ENCODE measurements at places on chromosomes 1 and 21.

- peak; percentile 16 for DNase-seq
Observed at GRCh38 chr1:107057197-107058133, 991 bp downstream of the PRMT6 start.

DNA sequence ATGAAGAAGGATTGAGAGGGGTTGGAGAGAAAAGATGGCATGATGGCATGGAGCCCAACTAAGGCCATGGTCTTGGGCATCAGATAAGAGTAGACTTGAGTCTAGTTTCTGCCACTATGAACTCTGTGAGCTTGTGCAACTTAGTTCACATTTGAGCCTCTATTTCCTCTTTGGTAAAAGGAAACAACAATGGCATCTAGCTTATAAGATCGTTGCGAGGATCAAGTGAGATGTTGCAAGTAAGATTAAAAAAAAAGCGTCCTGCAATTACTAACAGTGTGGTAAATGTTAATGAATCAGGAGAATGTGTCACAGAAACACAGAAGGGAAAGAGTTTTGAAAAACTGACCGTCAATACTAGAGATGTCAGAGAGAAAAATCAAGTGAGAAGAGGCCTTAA is 202.9 kb upstream of the FGGY start:
- DNase-seq: no peak

- DNase-seq: no peak
Observed at GRCh38 chr21:45513003-45513717, 29.1 kb downstream of the SLC19A1 start.

DNA sequence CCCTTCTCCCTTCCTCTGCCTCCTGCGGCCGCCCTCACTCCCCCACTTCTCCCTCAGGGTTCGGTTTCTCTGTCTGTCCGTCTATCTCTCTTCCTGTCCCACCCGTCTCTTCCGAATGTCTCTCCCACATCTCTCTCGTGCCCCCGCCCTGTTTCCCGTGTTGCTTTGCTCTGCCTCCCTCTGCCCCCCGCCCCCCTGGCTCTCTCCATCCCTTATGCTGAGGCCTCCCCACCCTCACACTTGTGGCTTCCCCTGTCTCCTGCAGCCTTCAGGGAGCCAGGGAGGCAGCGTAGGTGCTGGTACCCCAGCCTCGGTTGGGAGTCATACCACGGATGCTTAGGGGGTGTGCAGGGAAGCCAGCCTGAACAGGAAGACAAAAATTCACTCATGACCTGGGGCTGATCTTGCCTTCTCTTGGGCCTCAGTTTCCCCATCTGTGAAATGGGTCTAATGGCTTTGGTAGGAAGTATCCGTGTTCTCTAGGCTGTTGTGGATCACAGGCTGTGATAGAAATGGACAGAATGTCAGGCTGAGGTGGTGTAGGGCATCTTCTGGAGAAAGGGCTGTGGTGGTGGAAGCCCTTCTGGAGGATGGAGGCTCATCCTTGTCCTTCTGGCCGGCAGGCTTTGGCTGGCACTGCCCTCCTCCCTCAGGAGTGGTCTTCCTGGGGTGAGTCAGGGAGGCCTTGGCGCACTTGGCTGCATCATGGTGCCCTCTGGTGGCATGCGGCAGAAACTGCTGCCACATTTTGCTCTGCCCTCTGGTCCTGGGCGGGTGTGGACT is 55.5 kb downstream of the FOXO6 start:
- DNase-seq: no peak

DNA sequence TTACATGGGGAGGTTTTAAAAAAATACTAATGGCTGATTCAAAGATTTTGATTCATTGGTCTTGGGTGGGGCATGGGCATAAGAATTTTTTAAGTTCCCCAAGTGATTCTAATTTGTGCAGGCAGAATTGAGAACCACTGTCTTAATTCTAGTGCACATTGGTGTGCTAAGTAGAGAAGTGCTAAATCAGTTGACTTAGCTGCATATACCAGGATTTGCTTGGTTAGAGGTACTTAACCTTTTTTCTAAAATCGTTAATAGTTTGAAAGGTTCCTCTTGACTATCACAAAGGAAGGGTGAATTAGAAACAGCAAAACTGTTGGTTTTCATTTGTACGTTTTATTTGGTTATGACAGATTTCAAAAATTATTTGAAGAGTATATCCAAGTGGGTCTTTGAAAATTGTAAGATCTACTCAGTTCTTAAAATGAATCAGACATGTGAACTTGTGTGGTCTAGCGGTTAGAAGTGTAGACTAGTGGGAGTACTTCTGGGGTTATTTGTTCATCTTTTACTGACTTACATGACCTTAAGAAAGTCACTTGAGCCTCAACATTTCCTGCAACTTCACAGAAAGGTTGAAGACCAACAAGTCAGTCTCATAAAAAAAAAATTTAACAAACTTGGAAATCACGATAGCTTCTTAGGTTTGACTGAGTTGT is 66.7 kb downstream of the RPAP2 start:
- DNase-seq: no peak

- no peak for DNase-seq
Observed at GRCh38 chr1:218339267-218339831, 5.8 kb upstream of the TGFB2 start.

DNA sequence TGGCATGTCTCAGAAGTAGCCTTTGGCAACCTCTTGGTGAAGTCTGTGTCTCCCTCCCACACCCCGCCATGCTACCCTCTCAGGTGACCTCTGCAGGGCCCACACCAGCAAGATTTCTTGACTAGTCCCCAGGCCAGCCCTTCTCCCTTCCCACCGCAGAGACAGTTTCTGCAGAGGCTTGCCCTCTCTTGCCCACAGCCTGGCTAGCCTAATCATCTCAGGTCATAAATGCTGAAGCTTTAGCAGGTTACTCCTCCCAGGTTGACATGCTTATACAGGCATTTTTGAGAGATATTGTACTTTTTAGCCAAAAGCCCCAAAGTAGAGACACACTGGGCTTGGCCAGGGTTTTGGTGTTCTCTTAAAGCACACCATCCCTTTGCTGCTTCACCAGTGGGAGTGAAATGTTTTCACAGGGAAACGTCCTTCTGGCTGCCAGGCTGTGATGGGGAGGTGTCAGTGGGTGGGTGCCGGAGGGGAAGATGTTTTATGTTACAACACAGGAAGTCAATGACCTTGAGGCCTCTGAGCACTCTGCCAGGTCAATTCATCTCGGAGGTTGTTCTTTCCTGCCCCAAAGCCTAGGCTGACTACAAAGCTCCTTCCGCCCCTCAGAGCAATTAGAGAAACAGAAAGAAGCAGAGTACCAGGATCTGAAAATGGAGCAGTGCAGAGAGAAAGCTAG is 58.5 kb downstream of the STYXL2 start:
- no peak for DNase-seq

- DNase-seq: peak; percentile 30
Observed at GRCh38 chr1:160607011-160607671, 27.8 kb upstream of the CD84 start.

GRCh38 chr1:244796719-244797406 is 38.6 kb upstream of the COX20 start:
- peak; percentile 32 for DNase-seq

DNA sequence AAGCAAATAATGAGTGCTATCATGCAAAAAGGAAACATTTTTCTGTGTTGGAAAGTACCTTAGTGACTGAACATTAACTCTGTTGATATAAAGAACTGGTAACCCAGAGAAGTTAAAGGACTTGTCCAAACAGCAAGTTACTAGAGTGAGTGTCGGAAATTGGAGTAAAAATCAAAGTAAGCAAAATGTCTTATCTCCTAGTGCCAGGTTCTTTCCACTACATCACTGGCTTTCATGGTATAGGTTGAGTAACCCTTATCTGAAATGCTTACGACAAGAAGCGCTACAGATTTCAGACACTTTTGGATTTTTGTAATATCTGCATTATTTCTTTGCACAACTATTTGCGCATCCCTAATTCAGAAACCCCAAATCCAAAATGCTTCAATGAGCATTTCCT is 16.4 kb upstream of the RABIF start:
- no peak for DNase-seq

DNA sequence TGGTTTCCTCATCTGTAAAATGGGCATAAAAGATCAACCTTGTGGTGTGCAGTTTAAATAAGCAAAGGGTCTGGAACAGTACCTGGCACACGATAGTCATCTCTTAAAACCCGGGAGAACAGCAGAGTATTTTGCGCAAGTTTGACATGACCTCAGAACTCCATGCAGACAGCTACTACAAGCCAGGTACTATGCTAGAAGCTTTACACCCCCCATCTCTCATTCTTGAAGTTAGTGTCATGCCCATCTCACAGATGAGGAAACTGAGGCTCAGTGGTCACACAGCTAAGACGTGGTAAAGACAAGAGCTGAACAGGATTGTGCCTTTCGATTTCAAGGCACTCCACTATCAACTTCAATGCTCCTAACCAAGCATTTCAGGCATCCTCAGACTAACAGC is 78.7 kb downstream of the CAPZB start:
- no peak for DNase-seq

DNA sequence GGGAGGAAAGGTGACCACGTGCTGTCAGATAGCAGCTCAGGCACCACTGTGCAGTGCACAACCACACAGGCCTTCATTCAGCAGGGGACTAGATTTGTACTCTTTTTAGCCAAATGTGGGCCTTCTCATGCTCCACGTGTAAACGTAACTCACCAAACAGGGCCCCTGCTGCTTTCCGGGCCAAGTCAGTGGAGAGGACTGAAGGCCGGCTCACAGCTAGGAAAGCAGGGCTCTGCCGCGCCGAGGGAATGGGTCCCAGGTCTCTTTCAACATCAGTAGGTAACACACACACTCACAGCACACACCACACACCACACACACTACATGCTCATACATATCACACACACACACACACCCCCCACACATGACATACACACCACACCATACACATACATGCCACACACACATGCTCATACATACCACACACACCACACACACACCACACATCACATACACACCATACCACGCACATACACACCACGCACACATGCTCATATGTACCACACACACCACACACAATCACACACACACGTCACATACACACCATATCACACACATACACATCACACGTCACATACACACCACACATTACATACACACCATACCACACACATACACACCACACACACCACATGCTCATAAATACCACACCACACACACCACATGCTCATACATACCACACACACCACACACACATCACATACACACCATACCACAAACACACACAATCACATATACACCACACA is 124.0 kb upstream of the ERG start:
- DNase-seq: no peak

- no peak for DNase-seq
Observed at GRCh38 chr1:3944578-3945125, 44.6 kb upstream of the C1orf174 start.

DNA sequence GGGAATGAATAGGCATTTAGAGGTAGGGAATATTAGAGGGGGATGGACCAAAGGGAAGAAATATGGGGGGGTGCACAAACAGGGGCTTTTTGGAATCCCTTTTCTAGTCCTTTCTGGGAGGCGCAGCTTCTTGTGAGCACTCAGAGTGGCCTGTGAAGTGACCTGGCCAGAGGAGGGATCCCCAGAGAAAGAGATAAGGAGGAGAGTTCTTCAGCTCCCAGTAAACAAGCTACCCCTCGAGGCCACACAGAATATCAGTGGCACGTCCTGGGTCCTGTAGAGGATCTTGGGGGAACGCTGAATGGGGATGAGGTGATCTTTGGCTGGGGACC is 19.4 kb downstream of the VANGL2 start:
- DNase-seq: no peak

DNA sequence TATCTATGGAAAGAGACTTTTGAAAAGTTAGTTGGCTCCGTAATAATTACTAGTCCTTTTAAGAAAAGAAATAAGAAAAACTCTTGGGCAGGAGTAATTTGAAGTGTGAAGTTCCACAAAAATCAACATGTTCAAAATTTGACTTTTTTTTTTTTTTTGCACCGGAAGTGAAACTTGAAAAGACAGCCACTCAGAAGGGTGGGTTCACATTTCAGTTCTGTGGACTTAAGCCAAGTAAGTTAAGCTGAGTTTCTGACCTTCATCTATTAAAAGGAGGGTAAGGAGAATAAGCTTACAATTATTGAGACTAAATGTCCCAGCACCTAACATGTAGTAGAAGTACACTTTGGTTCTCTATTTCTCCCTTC is 11.0 kb downstream of the RO60 start:
- no peak for DNase-seq

- no peak for DNase-seq
Observed at GRCh38 chr1:5590717-5591116, 401.5 kb downstream of the NPHP4 start.

- DNase-seq: no peak
Observed at GRCh38 chr1:31989964-31990363, 23.7 kb upstream of the KHDRBS1 start.

DNA sequence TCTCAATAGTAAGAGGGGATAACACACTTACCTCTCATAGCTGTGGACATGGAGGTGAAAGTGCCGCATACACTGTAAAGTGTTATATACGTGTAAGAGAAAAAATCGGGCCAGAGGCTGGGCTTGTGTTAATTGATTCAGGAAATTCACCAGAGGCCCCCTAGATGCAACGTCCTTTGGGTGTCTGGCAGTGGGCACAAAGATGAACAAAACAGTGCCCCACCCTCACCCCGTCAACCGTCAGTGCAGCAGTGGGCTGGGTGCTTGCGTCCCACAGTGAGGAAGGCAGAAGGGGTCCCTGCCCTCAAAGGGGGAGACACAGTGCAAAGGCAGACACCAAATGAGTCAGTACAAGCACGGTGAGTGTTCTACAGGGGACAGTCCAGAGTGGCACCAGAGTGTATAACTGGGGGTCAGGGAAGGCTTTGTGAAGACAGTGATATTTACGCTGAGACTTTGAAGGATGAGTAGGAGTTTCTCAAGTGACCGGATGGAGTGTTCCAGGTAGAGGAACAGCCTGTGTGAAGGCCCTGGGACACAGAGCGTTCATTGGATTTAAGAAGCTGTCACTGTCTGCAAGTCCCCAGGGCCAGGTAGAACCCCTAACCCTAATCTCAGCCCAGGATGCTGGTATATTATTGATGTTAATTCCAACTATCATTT is 6.6 kb upstream of the MTFR1L start:
- DNase-seq: no peak

GRCh38 chr1:240946926-240947325 is 335.0 kb upstream of the GREM2 start:
- no peak for DNase-seq

All from brain pericyte (primary cell).